ENCODE measurements at places on chromosomes 13 and 19.
A peak's percentile ranks its signal among the peaks of the same experiment; 100 is the strongest.

- no peak for DNase-seq
These were observed 8.3 kb downstream of the THOP1 start for GRCh38 chr19:2793577-2793976.

- DNase-seq = peak; percentile 85
These were observed 4.4 kb downstream of the CKAP2 start for GRCh38 chr13:52459668-52460067.

GRCh38 chr13:33184530-33184929 lies 101.0 kb downstream of the STARD13 start:
- no peak for DNase-seq

DNA sequence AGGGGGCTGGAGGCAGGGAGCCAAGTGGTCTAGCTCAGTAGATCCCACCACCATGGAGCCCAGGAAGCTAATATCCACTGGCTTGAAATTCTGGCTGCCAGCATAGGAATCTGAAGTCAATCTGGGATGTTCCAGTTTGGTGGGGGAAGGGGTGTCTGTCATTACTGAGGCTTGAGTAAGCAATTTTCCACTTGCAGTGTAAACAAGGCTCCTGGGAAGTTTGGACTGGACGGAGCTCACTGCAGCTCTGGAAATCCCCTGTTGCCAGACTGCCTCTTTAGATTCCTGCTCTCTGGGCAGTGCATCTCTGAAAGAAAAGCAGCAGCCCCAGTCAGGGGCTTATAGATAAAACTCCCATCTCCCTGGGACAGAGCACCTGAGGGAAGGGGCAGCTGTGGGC lies 349.2 kb upstream of the KLHL1 start:
- DNase-seq = peak; percentile 41

GRCh38 chr13:23629566-23630272 lies 59.5 kb downstream of the TNFRSF19 start:
- DNase-seq = no peak

DNA sequence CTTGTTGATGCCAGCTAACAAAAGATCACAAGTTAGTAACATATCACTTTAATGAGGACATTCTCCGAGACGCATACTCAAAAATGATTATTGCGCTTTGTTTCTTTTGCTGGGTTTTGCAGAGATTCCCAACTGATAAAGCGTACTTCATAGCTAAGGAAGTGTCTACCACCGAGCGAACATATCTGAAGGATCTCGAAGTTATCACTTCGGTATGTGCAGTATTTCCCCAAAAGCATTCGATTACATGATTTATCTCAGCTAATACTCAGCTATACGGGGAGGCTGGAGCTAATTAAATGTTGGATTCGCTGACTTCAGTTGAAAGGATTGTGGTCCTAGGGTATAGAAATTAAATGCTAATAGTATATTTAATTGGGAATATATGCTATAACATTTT lies 166.3 kb downstream of the STK24 start:
- DNase-seq = no peak

DNA sequence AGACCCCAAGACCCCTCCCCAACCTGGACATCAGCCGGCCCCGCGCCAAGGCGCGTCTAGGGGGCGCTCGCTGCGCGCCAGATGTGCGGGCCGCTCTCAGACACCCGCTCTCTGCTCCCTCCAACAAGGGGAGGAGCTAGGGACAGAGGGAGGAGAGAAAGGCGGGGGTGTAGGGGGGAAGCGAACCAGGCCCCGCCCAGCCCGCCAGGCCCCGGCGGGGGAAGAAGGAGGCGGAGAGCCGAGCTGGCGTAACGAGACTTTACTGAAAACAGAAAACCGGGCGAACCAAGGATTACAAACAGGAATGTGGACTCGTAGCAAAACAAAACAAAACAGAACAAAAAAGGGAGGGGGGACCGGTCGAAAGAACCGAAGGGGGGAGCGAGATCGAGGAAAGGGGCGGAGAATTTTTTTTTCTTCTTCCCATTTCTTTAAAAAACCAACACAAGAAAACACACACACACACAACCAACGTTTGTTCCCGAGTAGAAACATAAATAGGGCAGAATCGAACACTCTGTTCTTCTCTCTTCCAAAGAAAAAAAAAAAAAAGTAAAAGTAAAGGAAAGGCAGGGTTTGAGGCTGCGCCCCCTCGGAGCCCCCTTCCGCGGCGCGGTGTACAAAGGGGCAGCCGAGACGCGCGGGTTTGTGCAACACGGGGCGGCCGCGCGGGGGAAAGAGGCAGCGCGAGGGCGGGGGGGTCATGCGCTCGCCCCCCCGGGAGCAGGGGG lies 1.7 kb downstream of the JUND start:
- DNase-seq = peak; percentile 76

DNA sequence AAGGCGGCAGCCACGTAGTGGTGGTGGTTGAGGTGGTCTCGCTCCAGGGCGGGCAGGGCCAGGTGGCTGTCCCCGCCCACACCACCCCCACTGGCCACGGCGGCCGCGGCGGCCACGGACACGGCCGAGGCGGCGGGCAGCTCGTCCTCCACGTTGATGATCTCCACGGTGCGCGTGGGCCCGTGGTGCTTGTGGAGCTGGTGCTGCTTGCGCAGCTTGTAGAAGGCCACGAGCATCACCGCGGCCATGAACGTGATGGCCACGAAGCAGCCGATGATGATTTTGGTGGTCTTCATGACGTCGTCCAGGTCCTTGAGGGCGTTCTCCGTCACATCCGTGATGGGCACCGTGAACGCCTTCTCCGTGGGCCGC lies 4.0 kb upstream of the ASPDH start:
- DNase-seq = no peak

DNA sequence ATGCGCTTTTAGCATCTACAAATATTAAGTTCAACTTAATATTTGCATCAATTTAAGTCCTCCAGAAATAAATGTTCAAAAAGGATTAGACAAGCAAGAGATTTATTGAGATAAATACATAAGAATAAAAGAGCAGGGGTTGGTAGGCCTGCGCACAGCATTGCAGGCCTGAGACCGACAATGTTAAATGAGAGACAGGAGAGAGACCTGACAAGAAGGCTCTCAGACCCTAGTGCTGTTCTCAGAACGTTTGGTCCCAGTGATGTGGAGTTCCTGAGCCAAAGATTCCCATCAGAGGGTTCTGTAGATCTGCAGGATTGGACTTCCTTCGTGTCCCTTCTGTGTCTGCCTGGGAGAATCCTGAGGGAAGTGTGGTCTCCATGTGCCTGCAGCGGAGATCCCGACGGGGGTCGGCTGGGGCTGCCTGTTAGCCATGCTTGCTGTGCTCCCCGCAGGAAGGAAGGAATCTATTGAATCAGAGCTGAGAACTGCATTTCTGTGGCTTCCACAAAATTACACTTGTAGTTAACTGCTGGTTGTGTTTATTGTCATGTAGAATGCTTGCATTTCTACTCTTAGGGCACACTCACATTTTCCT lies 369.9 kb upstream of the SLC10A2 start:
- DNase-seq = no peak

- DNase-seq = peak; percentile 60
These were observed 63.9 kb upstream of the ATXN8OS start for GRCh38 chr13:70043685-70044084.

GRCh38 chr19:12484371-12485051 lies at the start of gene ZNF709:
Gene ZNF709, minus strand, starts transcription at chr19:12484816. Its CDS starts 159 bp downstream, at chr19:12484657.
- peak; percentile 69 for DNase-seq

DNA sequence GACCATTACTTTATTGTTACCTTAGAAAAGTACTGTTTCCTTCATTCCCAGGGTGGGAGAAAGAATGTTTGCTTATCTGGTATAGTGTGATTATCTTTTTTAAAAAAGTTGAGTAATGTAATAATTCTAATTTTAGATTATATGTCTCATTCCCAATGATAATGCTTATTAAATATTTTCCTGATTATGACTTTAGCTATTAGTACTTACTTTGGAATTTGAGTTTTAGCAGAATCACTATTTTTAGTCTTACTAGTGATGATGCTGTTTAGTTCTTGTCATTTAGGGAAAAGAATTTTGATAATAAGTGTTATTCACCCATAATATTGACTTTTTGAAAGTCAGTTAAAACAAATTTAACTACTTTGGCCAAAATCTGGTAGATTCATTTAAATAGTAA lies 95.2 kb downstream of the FRY start:
- DNase-seq = no peak

DNA sequence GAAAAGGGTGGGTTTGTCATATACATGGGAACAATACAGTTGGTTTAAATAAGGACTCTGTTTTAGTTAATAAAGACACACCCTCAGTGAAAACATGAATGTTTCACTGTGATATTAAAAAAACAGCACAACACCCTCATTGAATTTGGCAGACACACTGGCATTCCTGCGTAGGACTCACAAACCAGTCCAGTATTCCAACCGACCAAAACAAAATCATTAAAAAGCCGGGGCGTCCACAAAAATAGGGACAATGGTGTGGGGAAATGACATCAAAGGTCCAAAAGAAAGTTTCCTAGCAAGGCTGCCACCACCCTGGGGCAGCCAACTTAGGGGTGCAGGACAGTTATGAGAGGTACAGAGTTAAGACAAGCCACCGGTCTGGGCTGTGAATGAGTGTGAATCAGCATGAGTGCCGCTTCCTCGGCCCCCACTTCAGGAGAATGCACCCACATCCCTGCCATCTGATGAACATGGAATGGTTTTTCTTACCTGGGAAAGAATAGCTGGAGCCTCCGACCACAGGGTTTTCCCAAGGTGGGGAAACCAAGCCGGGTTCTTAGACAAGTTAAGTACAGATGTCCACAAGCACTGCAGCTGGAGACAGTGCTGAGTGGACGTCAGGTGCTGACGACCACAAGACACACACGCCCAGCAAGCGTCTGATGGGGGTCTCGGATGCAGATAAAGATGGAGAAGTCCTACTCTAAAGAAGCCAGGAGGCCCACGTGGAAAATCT lies 73.3 kb downstream of the KLF2 start:
- DNase-seq = no peak

DNA sequence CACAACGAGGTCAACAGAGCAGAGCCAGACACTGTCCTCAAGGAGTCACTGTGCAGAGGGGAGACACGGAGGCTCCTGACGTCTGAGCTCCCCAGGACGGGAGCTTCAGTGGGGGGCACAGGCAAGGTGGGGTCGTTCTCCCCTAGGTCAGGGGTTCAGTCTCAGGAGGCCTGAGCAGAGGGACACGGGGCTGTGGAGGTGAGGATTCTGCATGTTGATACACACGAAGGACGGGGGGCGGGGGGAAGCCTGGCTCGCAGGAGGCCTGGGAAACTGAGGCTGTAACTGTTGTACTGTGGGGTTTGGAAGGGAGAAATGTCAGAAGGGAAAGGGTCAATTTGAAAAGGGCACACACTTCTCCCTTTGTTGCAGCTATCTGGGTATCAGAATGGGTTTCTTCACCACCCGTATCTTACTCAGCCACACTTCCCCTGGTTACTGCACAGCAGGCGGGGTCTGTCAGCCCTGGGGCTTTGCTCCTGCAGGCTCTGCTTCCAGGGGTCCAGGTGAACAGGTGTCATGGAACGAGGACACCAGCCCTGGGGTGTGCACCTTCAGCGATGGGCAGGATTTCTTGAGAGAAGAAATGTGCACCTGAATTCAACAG lies 748 bp upstream of the SIGLEC8 start:
- DNase-seq = no peak

GRCh38 chr19:33613620-33614000 lies 8.1 kb upstream of the CHST8 start:
- no peak for DNase-seq

DNA sequence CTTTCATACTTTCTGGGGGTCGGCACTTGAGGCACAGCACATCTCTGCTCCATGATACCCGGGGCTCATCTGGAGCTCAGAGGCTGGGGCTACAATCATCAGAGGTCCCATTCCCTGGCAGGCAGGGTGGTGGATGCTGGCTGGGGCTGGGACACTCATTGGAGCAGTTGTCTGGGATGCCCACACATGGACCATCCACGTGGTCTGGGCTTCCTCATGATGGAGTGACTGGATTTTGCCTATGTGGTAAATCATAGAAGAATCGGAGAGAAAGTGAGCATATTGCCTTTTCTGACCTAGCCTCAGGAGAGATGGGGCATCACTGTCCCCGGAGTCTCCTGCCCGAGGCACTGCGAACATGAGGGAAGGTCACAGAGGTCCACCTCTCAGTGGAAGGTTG lies 91.4 kb upstream of the IRS2 start:
- no peak for DNase-seq

DNA sequence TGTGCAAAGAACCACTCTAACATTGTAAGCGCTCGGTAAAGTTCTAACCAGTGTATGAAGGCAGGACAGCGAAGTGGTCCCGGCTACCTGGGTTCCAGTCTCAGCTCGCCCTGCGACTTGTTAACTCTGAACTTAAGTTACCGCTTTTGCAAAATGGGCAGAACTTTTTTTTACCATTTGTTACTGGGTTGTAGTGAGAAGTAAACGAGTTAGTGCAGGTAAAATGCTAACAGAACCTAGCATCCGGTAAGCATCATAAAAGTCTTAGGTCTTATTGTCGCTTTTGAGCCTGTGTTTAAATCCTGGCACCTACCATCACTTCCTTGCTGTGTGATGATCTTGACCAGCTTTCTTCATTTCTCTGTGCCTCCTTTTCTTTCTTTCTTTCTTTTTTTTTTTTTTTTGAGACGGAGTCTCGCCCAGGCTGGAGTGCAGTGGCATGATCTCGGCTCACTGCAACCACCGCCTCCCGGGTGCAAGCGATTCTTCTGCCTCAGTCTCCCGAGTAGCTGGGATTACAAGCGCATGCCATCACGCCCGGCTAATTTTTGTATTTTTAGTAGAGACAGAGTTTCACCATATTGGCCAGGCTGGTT lies 734 bp upstream of the TRMT1 start:
- DNase-seq = peak; percentile 45

- DNase-seq = no peak
These were observed 14.4 kb upstream of the GARIN5A start for GRCh38 chr19:50490991-50491472.

DNA sequence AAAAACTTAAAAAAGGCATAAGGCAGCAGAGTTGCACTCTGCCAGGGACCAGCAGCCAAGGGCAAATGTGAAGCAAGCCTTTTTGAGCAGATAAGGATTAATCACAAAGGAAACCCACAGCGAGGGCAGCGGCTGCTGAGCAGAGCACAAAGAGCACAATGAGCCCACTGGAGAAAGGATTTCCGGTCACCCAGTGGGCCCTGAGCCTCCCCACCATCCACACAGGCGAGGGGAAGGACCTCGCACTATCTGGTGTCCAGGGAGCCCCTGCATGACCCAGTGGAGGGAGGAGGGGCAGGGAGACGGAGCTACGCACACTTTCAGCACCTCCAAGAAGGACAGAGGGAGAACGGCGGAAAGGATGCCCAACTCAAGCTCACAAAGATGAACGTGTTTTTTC lies 40.0 kb downstream of the COL4A1 start:
- DNase-seq = no peak

DNA sequence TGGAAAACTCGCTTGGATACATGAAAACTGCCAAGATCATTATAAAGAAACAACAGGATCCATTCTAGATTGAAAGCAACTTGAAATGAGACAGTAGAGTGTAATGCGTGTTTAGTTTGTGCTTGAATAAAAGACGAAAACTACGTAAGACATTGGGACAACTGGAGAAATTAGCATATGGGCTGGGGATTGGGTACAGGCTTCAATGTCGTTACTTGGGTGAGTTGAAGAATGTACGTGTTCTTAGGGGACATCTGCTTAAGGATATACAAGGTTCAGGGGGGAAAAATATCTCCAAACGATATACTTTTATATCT lies 471 bp upstream of the ERVK3-1 start:
- no peak for DNase-seq

- no peak for DNase-seq
These were observed 5.3 kb downstream of the PTBP1 start for GRCh38 chr19:802498-803098.

Data from bronchial epithelial cell (primary cell).